Right atrium auricular region (tissue), 2 donors: ENCODE measurements at places on chromosomes 7 and 10. TPM values are rescaled to one million over a fixed set of nuclear protein-coding genes. Genes with fewer than 3 reads are reported as not detected.

- DNase-seq = no peak
Measured at GRCh38 chr10:31353574-31353973, 34.6 kb downstream of the ZEB1 start.

GRCh38 chr7:131786204-131786603, 229.8 kb upstream of the PODXL start:
- no peak for DNase-seq

Gene ZNHIT1
- 69.6 TPM for total RNA-seq

Gene CD36
- 1,029 TPM for total RNA-seq

- DNase-seq = no peak
Measured at GRCh38 chr7:7792056-7792455, 73.6 kb upstream of the RPA3 start.

DNA sequence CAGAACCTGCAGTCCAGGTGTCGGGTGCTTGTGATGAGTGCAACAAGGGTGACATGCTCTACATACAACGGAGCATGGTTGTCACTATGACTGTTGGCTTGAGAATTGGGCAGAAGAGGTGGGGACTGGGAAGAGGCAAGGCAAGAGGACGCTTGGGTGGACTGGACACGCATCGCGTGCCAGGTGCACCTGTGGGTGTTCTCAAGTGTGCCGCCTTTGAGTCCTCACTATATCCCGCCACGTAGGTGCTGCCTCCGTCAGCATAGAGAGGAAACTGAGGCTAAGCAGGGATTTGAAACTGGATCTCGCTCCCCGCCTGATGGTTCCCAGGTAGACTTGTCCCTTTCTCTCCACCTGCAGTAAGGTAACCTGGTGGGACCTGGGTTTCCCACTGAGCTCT, 27.2 kb downstream of the CDH23 start:
- no peak for DNase-seq

Gene PDCD4
- total RNA-seq = 22.6 TPM

GRCh38 chr7:919924-920341, 34.5 kb downstream of the ADAP1 start:
- no peak for DNase-seq
